Melanocyte of skin (primary cell): ENCODE measurements at places on chromosomes 3 and 15. TPM values are rescaled to one million over a fixed set of nuclear protein-coding genes. Genes with fewer than 3 reads are reported as not detected.

Gene LRRC31
- total RNA-seq = not detected in 2 replicates

Gene GP5
- total RNA-seq = 0.15 and 0.33 TPM in 2 replicates

Gene CMTM8
- 0.33 and 1.9 TPM in 2 replicates for total RNA-seq

Gene CFAP161
- 0.31 and 0.67 TPM in 2 replicates for total RNA-seq

Gene CD80
- not detected in 2 replicates for total RNA-seq

Gene RAD51
- 2.5 and 3.4 TPM in 2 replicates for total RNA-seq

Gene SMAD6
- total RNA-seq = 0.33 and 0.62 TPM in 2 replicates

Gene CA12
- 2.7 and 7.9 TPM in 2 replicates for total RNA-seq

Gene PLSCR2
- 0.33 TPM in 1 of 2 replicates, not detected in the other for total RNA-seq

Gene SNX33
- 15.3 and 16.3 TPM in 2 replicates for total RNA-seq
